Endodermal cell (in vitro differentiated cells): ENCODE measurements at places on chromosomes 4 and X.

DNA sequence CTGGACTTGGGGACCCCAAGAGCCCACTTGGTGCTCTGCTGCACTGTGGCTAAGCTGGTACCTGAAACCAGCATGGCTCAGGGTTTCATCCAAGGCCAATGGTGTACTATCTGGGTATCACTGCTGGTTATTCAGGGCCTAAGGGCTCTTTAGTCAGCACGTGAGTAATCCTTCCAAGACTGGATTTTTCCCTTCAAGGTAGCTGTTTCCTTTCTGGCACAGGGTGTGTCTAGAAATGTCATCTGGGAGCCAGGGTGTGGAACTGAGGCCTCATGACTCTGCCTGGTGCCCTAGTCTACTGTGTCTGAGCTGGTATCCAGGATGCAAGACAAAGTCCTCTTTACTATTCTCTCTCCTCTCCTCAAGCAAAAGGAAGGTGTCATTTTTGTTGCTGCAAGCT, 99.0 kb upstream of the QRFPR start:
- no peaks in the 10 kb centered on the region for H3K27me3 ChIP-seq
- H3K4me3 ChIP-seq: no peak overlapping the region
- H3K36me3 ChIP-seq: no peaks in the 10 kb centered on the region
- DNase-seq: no peak
- H3K27ac ChIP-seq: no peak overlapping the region

DNA sequence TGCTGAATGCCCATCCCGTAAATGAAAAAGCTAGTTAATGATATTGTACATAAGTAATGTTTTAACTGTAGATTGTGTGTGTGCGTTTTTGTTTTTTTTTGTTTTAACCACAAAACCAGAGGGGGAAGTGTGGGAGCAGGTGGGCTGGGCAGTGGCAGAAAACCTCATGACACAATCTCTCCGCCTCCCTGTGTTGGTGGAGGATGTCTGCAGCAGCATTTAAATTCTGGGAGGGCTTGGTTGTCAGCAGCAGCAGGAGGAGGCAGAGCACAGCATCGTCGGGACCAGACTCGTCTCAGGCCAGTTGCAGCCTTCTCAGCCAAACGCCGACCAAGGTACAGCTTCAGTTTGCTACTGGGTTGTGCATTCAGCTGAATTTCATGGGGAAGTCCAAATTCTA, at the start of gene SPP1:
Gene SPP1 (plus strand): TSS at position 249 of the 400 bp plus-strand sequence. CDS start 1,182 bp downstream, outside the sequence.
- no peaks in the 10 kb centered on the region for H3K36me3 ChIP-seq
- no peak within 1 kb of the TSS for H3K4me3 ChIP-seq
- H3K4me1 ChIP-seq: no peaks in the 10 kb centered on the region
- H3K27me3 ChIP-seq: no peaks in the 10 kb centered on the region
- DNase-seq: peak; percentile 90
- H3K27ac ChIP-seq: no peak within 1 kb of the TSS

- H3K27me3 ChIP-seq: no peaks in the 10 kb centered on the region
- H3K4me3 ChIP-seq: no peak overlapping the region
- DNase-seq: no peak
- no peak overlapping the region for H3K27ac ChIP-seq
Measured at GRCh38 chr4:185265942-185266341, 56.5 kb downstream of the SNX25 start.

GRCh38 chr4:165723051-165723795, 149.8 kb upstream of the TLL1 start:
- H3K4me1 ChIP-seq: no peaks in the 10 kb centered on the region
- no peak overlapping the region for H3K27ac ChIP-seq
- no peaks in the 10 kb centered on the region for H3K27me3 ChIP-seq
- H3K36me3 ChIP-seq: no peaks in the 10 kb centered on the region
- no peak for DNase-seq
- no peak overlapping the region for H3K4me3 ChIP-seq

DNA sequence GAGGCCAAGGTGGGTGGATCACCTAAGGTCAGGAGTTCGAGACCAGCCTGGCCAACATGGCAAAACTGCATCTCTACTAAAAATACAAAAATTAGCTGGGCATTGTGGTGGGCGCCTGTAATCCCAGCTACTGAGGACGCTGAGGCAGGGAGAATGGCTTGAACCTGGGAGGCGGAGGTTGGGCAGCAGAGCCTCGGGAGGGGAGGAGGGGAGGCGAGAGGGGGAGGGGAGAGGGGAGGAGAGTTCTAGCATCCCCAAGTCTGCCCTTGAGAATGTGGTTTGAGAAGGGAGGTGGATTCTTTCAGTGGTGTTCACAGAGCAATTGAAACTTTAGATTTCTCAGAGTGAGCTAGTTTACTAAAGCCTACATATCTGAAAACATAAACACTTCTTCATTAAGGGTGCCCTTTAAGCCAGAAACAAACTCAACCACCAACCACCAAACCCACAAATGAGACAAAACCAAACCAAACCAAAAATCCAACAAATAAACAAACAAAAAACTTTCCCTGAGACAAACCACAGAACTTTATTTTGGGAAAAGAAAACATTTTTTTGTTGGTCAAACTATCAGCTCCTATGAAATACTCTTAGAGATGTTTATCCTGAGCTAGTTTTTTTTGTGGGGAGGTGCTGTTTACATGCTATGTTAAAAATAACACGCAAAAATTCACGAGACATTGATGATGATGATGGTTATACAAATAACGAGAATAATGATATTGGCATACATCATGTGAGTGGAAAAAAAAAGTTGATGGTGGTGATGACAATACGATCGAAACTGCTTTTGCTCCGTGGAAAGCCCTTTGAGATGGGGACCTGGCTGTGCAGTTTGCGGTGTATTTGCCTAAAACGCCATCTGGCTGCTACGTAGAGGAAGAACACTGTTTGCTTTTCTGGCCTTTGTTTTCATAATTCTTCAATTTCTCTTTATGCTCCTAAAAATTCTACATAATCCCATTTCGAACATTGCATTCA, 98.2 kb upstream of the PRKX start:
- no peaks in the 10 kb centered on the region for H3K4me1 ChIP-seq
- peak; percentile 54 for DNase-seq
- H3K27me3 ChIP-seq: no peaks in the 10 kb centered on the region
- no peak overlapping the region for H3K27ac ChIP-seq
- no peak overlapping the region for H3K4me3 ChIP-seq

DNA sequence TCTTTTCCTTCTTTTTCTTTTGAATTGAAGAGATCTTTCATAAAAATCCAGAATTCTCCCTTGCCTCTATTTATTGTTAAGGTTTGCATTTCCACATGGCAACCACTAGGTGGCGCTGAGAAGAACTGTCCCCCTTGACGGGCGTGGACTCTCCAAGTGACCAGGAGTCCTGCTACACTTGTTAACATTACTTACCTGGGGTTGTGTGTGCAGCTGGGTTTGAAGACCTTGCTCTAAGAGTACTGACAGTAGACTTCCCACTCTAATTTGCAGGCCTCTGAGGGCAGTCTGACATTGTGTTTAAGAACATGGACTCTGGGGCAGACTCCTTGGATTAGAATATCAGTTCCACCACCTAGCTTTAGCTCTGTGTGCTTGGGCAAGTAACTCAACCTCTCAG, 52.8 kb downstream of the GPRIN3 start:
- H3K27me3 ChIP-seq: no peaks in the 10 kb centered on the region
- H3K27ac ChIP-seq: no peak overlapping the region
- H3K4me3 ChIP-seq: no peak overlapping the region
- peak; percentile 75 for DNase-seq

GRCh38 chr4:55386073-55386472, 9.7 kb upstream of the TMEM165 start:
- no peaks in the 10 kb centered on the region for H3K36me3 ChIP-seq
- H3K4me3 ChIP-seq: no peak overlapping the region
- no peaks in the 10 kb centered on the region for H3K27me3 ChIP-seq
- peak; percentile 69 for DNase-seq
- H3K4me1 ChIP-seq: peaks cover 9% of the 10 kb centered on the region
- H3K27ac ChIP-seq: no peak overlapping the region

- H3K36me3 ChIP-seq: no peaks in the 10 kb centered on the region
- H3K4me1 ChIP-seq: no peaks in the 10 kb centered on the region
- no peaks in the 10 kb centered on the region for H3K27me3 ChIP-seq
- no peak overlapping the region for H3K4me3 ChIP-seq
Measured at GRCh38 chrX:26352891-26353430, 137.0 kb downstream of the MAGEB5 start.

- no peak for DNase-seq
- no peak overlapping the region for H3K4me3 ChIP-seq
- no peaks in the 10 kb centered on the region for H3K4me1 ChIP-seq
- H3K27me3 ChIP-seq: no peaks in the 10 kb centered on the region
- no peaks in the 10 kb centered on the region for H3K36me3 ChIP-seq
Measured at GRCh38 chr4:164424846-164425245, 329.1 kb upstream of the SMIM31 start.

GRCh38 chr4:76292730-76293129, 13.8 kb upstream of the STBD1 start:
- H3K4me3 ChIP-seq: no peak overlapping the region
- H3K36me3 ChIP-seq: no peaks in the 10 kb centered on the region
- no peak for DNase-seq
- H3K27me3 ChIP-seq: peaks cover 7% of the 10 kb centered on the region
- no peaks in the 10 kb centered on the region for H3K4me1 ChIP-seq

DNA sequence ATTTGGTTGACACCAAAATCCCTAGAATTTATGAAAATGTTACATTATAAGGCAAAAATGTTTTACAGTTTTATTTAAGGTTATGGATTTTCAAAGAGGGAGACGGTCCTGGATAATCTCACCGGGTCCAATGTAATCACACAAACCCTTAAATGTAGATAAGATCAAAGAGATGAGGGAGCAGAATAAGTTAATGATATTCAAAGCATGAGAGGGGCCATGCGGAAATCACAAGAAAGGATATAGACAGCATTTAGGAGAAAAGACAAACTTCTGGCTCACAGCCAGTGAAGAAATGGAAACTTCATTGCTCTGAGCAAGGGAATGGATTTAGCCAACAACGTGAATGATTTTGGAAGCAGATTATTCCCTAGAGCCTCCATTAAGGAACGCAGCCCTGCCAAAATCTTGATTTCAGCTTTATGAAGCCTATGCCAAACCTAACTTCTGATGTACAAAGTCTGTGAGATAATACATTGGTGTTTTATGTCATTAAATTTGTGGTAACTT, 684.4 kb upstream of the GNPDA2 start:
- no peaks in the 10 kb centered on the region for H3K27me3 ChIP-seq
- H3K4me1 ChIP-seq: no peaks in the 10 kb centered on the region
- no peaks in the 10 kb centered on the region for H3K36me3 ChIP-seq

- H3K27ac ChIP-seq: no peak overlapping the region
- H3K27me3 ChIP-seq: no peaks in the 10 kb centered on the region
- H3K36me3 ChIP-seq: no peaks in the 10 kb centered on the region
Measured at GRCh38 chr4:128686032-128686465, 123.5 kb upstream of the JADE1 start.

- no peaks in the 10 kb centered on the region for H3K36me3 ChIP-seq
- H3K27ac ChIP-seq: no peak overlapping the region
- no peak overlapping the region for H3K4me3 ChIP-seq
- no peak for DNase-seq
- H3K27me3 ChIP-seq: no peaks in the 10 kb centered on the region
Measured at GRCh38 chr4:4332529-4332928, 42.5 kb downstream of the ZBTB49 start.

- DNase-seq: no peak
- H3K4me1 ChIP-seq: no peaks in the 10 kb centered on the region
- H3K36me3 ChIP-seq: no peaks in the 10 kb centered on the region
- H3K4me3 ChIP-seq: no peak overlapping the region
- no peak overlapping the region for H3K27ac ChIP-seq
Measured at GRCh38 chrX:42934020-42934726, 156.2 kb upstream of the PPP1R2C start.

DNA sequence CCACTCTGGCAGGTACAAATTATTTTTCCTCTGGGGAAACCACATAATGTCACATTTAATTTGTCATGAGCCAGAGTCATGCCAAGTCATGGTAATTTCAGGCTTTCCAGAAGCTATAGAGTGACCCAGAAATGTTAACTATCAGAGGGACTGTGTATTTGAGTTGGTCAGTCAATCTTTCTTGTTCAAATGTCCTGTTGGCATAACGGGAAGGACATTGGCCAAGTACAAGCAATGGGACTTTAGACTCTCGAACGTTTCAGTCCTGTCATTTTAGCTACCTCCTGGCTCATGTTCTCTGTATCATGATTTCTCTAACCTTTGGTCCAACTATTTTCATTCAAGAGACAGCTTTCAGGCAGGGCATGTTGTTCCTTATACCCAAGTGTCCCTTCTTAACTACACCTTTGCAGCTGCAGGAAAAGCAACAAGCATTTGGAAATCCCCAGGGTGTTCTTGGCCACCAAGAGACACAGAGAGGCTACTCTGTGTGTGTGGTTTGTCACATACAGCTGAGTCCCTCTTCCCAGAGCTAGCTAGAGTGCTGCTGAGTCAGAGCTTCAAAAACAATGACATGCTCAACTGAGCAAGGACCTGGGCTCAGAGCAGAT, 142.6 kb downstream of the EGF start:
- no peak for DNase-seq
- H3K27ac ChIP-seq: no peak overlapping the region
- peaks cover 21% of the 10 kb centered on the region for H3K36me3 ChIP-seq
- H3K4me3 ChIP-seq: no peak overlapping the region
- H3K27me3 ChIP-seq: no peaks in the 10 kb centered on the region
- H3K4me1 ChIP-seq: no peaks in the 10 kb centered on the region

- no peak for DNase-seq
- peaks cover 10% of the 10 kb centered on the region for H3K4me1 ChIP-seq
- no peak overlapping the region for H3K4me3 ChIP-seq
- H3K36me3 ChIP-seq: no peaks in the 10 kb centered on the region
Measured at GRCh38 chr4:99712099-99712498, 54.5 kb upstream of the C4orf54 start.

DNA sequence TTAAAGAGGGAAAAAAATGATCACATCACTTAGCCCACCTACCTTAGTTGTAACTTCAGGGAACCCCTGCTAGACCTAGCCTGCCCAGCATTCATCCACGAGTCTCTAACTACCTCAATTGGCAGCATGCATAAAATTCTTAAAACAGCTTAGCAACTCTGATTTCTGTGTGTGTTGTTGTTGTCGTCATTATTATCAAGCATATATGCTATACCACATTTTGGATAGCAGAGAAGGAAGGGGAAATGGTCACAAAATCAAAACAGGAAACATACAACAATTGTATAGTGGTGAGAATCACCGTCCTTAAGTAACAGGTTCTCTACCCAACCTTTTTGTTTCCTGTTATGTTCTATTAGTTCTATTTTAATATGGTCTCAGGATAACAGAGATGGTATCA, 2.7 kb upstream of the ACOT9 start:
- H3K36me3 ChIP-seq: no peaks in the 10 kb centered on the region
- H3K27ac ChIP-seq: no peak overlapping the region
- no peaks in the 10 kb centered on the region for H3K4me1 ChIP-seq
- no peak for DNase-seq
- H3K27me3 ChIP-seq: no peaks in the 10 kb centered on the region

GRCh38 chrX:24782011-24782410, 88.3 kb downstream of the POLA1 start:
- DNase-seq: no peak
- H3K36me3 ChIP-seq: peaks cover 4% of the 10 kb centered on the region
- H3K4me3 ChIP-seq: no peak overlapping the region
- no peaks in the 10 kb centered on the region for H3K27me3 ChIP-seq
- no peaks in the 10 kb centered on the region for H3K4me1 ChIP-seq

GRCh38 chrX:69113723-69114122, 51.5 kb downstream of the PJA1 start:
- no peak overlapping the region for H3K4me3 ChIP-seq
- H3K36me3 ChIP-seq: no peaks in the 10 kb centered on the region
- DNase-seq: no peak
- peaks cover 5% of the 10 kb centered on the region for H3K4me1 ChIP-seq
- H3K27me3 ChIP-seq: no peaks in the 10 kb centered on the region
